ENCODE measurements at places on chromosomes 3 and 15.
A peak's percentile ranks its signal among the peaks of the same experiment; 100 is the strongest.

- DNase-seq, result no peak
These were observed 398.4 kb upstream of the NR2F2 start for GRCh38 chr15:95932141-95932540.

DNA sequence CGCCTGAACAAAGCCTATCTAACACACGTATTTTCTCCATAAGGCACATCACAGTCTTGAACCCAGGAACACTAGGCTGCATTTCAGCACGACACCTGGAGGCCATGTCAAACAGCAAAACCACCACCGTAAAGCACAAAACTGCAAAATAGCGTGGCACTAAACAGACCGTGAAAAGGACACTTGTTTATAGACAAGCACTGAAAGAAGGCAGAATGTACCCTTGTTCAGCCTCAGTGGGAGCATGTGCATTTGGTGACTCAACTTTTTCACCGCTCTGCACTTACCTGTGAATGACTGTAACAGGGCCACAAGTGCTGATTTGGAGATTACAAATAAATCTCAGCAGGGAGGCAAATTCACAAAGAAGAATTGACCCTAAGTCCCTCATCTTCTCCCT is 80.8 kb downstream of the ISG20 start:
- DNase-seq, result no peak

DNA sequence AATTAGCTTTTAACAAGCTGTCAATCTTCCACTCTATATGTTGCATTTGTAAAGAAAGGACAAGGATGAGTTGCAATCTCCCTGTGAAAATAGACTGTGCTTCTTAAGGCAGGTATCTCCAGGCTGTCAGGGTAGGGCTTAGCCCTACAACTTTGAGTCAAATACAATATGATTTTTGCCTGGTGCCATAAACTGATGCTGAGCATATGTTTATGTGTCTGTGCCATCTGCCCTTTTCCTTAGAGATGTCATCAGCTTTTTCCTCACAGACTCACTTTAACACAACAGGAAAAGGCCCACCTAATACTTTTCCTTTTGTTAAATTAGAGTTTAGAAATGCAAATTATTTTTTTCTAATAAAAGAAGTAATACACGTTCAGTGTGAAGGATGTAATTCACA is 548.3 kb downstream of the NLGN1 start:
- no peak for DNase-seq

DNA sequence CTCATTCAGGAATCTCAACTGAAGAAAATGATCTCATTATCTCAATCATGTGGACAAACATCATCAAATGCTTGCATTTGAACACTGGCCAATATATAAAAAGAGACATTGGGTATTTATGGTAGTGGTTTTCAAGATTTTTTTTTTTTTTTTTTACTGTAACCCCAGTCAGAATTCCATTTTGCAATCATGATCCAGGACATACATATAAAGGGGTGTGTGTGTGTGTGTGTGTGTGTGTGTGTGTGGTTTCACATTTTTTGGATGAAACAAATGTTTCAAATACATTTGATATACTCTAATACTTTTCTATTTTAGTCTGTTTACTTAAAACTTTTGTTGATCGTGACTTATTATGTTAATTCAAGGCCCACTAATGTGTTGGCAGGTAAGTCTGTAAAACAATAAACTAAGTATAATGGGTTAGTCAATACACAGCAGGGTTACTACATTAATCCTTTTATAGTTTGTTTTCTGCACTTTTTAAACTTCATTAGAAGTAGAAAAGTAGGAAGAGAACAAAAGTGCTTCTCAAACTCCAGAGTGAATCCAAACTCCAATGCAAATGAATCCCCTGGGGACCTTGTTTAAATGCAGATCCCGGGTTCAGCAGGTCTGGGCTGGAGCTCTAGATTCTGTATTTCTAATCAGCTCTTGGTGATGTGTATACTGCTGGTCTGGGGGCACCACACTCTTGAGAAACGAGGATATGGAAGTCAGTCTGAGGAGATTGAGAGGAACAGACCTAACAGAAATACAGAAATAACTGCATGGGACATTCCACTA is 17.6 kb downstream of the THRB start:
- DNase-seq, result no peak

DNA sequence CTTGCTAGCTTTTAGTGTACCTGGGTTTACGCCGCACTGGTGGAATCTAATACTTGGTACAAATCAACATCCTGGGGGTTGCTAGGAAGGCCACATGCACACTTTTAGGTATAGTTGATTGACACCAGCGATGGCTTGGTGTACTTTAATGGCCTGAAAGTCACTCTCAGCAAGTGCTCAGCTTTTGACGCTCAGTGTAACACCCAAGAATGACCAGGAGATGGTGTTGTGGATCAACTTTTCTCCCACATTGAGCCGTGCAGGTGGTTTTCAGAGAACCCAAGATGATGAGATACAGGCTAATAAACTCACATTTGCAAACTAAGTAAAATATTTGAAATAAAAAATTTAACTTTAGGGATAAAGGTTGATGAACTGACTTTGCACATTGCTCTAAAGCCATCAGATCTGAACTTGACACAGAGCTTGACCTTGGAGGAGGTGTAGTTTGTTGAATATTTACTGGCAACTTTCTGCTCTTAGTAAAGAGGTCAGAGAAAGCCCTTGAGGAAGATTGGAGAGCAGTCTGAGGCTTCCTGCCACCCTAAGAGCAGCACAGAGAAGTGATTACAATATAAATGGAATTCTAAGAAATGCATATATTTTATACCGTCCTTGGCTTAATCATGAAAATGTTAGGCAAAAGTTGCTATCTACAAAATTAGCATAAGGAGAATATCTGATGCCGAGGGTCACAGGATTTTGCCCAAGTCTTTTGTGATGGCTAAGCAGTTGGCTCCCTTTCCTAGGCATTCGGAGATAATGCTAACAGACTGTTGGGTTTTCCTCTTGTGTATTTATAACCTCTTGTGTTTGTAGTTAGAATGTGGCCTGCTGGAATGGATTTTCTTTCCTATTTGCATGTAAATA is 143.4 kb upstream of the RASGRP1 start:
- DNase-seq, result peak; percentile 62

DNA sequence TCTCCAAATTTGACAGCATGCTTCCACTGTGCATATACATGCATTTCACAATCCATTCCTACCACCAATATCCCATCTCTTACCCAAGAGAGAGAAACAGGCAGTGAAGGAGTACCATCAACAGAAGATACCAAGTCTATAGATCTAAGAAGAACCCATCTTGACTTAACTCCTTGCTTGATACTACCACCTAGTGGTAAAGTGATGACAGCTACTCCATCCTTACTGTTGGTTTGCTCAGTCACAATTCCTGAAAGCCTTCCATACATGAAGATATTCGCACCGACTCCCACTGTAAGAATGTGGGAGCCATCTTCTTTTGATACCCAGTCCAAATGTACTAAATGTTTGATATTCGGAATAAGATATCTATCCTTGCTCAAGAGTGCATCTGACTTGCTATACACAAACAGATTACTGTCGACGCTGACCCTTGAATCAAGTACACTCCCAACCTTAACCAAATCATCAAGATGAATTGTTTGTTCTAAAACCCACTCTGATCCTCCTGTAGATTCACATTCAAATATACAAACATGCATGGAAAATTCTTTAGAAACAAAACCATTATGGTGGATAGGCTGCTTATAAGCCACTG is 123.1 kb downstream of the DMXL2 start:
- DNase-seq, result peak; percentile 3

- DNase-seq, result no peak
These were observed 165.3 kb downstream of the AKAP13 start for GRCh38 chr15:85545752-85546151.

GRCh38 chr3:89058371-89058770 is 49.0 kb upstream of the EPHA3 start:
- no peak for DNase-seq

DNA sequence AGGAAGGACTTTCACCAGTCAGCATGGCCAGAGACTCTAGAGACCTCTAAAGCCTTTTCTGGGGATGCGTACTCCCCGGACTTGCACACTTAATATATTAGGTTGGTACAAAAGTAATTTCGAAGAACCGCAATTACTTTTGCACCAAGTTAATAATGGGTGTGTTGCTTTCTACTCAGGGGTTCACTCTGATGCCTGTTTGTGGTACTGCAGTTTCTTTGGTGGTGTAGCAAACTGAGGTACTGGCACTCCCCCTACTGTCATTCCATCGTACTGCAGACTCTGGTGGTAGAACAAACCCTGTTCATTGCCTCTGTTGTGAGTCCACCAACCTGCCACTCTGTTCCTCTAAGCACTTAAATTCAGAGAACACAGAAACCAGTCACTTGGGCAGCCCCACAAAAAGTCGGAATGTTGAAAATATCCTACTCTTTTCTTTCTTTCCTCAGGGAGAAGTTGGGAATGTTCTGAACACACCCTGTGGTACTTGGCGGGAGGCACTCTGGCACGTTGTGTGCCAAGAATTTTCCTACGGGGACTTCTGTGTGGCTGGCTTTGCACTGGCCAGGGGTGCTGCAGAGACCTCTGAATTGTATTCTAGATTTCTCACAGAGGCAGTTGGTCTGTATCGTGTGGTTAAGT is 46.3 kb downstream of the GABRG3 start:
- DNase-seq, result peak; percentile 2

GRCh38 chr3:135034291-135034768 is 239.3 kb downstream of the EPHB1 start:
- DNase-seq, result no peak
